CD4-positive, alpha-beta T cell treated with Interleukin-21 for 1 hour (primary cell): ENCODE measurements at places on chromosomes 6 and 20.

GRCh38 chr20:8853805-8854338, 215.0 kb upstream of the PLCB4 start:
- peak; percentile 27 for DNase-seq

GRCh38 chr20:46291401-46291800, 16.9 kb downstream of the CDH22 start:
- no peak for DNase-seq

DNA sequence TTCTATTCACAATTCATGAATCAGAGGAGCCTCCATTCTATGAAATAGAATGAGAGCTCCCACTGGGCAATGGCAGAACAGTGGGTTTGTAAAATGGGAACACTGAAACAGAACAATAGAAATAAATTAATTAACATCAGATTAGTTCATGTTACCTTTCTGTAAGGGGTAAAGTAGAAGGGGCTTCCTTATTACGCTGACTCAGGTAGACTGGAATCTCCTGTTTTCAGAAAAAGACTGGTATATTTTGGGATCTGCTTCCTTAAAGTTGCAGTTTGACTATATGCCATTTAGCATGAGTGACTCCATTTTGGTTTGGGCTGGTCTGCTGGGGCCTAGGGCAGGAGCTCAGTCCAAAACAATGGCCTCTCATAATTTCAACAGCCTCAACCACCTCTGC, 52.8 kb upstream of the ZFAND3 start:
- no peak for DNase-seq

GRCh38 chr6:142566628-142567396, 265.0 kb downstream of the ADGRG6 start:
- DNase-seq, result peak; percentile 53

GRCh38 chr6:15522856-15523529, 139.8 kb downstream of the DTNBP1 start:
- DNase-seq, result no peak

- DNase-seq, result no peak
Measured at GRCh38 chr6:40472353-40472752, 114.8 kb downstream of the LRFN2 start.

DNA sequence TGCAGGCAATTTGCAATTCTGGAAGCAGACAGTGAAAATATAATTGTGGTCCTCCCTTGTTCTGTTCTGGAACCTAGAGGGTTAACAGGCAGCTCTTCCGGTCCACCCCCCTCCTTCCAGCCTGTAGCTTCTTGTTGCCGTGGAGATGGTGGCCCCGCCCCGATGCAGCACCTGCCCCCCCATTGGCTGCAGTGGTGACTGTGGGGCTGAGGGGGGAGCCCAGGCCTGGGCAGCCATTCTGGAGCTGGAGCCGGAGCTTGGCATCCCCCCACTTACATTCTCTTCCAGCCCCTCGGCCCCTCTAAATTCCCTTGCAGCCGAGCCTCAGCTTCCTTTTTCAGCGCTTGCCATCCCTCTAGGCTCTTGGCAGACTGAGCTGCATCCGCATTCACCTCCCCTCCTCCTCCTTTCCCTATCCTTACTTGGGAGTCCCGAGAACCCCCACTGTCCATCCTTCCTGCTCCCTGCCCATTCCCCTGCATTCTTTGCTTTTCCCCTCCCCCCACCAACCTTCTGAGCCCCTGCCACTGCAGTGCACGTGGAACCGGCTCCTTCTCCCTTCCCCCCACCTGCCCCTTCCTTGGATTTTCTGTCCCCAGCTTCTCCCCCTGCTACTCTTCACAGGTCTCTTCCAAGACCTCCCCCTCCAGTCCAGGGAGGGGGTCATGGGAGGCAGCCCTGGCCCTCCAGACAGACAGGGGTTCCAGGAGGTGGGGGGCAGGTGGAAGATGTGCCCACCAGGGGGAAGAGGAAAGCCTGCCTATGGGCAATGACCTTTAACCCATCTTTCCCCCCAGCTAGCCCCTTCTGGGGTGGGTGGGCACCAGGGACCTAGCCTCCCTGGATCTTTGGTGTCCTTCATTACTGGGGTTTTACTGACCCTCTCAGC, 11.4 kb downstream of the SYNGAP1 start:
- DNase-seq, result peak; percentile 90

GRCh38 chr6:115891111-115891669, 169.5 kb downstream of the FRK start:
- no peak for DNase-seq

DNA sequence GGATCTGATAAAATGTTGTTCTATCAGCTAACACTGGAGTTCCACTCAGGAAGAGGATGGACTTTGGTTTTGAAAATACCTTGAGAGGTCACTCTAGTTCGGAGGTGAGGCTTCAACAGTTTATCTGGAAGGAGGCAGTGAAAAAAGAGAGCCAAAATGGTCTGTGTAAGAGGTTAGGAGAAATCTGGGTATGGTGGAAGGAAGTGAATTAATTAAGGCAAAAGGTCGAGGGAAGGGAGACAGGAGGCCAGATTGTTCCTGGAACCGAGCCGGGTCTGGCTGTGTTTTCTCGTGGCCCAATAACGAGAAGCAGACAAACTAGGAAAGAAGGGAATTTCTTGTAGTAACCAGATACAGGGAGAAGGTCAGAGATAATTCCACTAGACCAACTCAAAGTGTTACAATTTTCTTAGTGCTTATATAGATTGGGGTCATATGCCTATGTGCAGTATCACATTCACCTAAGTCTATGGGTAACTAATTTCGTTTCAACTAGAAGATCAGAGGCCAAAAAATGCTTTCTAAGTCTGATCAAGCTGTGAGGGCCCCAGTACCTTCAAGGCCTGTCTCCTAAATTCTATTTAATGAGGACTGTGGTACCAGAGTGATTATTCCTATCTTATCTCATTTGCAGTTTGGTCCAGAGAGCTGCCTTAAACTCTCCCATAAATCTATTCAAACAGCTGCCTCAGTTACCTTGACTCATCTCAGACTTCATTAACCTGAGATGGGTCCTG, 96.0 kb upstream of the SNX9 start:
- DNase-seq, result no peak

DNA sequence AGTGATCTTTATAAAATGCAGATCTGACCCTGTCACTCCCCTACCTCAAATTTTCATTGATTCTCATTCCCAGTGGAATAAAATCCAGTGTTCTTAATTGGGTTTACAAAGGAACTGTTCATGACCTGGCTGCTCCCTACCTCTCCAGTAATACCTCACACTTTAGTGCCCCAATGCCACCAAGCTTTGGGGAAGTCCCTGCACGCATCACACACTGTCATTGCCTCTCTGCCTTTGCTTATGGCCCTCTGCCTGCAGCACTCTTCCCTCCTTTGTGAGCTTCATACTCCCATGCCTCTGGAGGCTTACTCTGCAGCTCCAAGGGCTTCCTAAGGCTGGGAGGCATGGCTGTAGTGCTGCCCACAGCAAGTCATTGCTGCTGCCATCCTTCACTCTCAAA, 57.4 kb downstream of the TMC2 start:
- no peak for DNase-seq

GRCh38 chr6:158914923-158915322, 85.1 kb downstream of the RSPH3 start:
- DNase-seq, result no peak

GRCh38 chr20:59406446-59406845, 106.0 kb downstream of the EDN3 start:
- DNase-seq, result no peak

GRCh38 chr6:26445934-26446667, 5.8 kb downstream of the BTN3A3 start:
- DNase-seq, result peak; percentile 63

DNA sequence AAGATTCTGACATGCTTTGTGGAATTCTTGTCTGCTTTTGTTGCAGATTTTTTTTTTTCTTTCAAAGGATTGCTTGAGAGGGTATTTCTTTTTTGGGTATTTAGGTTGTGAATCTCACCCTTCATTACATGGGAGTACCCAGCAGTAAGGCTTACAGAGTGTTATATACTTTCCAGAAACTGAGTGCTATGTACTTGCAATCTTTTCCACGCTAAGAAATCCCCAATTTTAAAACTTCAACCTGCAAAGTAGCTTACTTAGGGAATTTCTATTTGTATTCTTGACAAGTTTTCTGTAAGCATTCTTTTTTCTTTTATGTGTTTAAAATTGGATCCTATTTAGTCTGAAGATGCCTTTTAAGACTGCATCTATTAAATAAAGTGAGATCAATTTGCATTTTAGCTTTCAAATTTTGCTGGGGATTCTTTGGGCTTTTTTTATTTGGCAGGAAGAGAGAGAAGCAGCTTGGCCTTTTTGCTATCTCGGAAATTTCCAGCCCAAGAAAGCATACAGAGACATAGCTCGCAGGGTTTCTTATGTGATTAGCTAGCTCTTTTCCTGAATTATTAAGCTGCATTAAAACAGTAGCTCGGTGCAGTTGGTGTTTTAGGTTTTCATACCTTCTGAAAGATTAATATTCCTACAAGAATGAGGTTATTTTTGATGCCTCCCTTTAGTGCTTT, 42.6 kb downstream of the KCNS1 start:
- DNase-seq, result no peak

GRCh38 chr6:45556828-45557227, 179.1 kb upstream of the SUPT3H start:
- no peak for DNase-seq

DNA sequence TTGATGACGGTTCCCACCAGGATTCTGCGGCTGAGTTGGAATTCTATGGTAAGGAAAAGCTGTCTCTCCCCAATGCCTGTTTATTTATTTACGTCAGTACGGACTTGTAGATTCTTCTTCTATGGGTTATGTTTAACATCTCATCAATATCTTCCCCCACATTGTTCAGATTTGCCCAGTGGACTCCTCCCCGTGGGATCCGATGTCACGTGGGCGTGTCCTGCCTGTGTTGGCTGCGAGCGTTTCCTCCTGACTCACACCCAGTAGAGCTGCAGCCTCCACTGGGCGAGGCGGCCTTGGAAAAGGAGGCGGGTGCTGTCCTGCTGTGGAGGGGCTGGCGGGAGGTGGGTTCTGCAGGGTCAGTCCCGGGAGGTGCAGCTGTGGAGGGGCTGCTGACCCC, 46.8 kb upstream of the SLCO4A1 start:
- DNase-seq, result no peak

DNA sequence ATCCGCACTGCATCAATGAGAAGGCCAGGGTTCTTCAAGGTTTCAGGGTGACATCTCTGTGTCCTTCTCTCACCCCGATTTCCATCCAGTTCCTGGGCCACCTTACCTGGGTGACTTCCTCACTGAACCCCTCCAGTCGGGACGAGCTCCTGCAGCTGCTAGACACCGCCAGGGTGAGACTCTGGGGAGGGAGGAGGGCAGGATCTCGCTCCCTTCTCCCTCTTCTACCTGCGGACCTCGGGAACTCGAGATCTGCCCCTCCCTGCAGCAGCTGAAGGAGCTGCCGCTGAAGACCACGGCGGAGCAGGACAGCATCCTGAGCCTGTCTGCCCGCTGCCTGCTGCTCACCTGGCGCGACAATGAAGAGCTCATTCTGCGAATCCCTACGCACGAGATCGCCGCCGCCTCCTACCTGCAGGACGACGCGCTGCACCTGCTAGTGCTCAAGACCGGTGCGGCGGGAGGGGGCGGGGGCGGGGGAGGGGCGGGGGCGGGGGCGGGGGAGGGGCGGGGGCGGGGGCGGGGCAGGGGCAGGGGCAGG, 7.5 kb downstream of the CCM2L start:
- peak; percentile 58 for DNase-seq

GRCh38 chr6:19892260-19892659, 55.1 kb downstream of the ID4 start:
- DNase-seq, result no peak

DNA sequence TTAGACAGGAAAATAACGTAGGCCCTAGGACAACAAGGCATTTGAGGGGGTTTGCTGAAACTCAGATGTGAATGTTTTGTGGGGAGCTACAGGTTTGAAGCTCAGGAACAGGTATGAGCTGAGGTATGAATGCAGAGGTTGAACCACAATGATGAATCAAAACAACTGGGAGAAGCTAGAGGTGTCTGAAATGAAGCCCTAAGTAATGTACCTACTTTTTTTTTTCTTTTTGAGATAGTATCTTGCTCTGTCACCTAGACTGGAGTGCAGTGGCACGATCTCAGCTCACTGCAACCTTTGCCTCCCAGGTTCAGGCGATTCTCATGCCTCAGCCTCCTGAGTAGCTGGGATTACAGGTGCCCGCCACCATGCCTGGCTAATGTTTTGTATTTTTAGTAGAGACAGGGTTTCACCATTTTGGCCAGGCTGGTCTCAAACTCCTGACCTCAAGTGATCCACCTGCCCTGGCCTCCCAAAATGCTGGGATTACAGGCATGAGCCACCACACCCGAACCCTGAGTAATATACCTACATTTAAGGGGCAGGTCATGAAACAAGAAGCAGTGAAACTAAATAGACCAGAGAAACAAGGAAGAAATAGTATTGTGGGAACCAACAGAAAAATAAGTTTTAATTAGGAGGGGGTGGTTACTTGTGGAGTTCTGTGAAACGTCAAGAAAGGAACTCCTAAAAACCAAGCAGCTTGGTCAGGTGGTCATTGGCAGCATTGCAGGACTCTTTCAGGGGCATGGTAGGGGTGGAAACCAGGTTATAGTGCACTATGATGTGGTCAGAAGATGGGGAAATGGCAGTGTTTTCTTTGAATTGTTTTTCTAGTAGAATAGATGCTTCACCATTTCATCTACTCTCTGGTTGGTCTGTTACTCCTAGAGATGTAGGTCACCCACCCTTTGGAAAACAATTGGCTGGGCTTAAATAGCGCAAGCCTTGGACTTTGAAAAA, 138.1 kb downstream of the CD164 start:
- no peak for DNase-seq

- DNase-seq, result no peak
Measured at GRCh38 chr6:96301781-96302180, 219.8 kb upstream of the UFL1 start.

DNA sequence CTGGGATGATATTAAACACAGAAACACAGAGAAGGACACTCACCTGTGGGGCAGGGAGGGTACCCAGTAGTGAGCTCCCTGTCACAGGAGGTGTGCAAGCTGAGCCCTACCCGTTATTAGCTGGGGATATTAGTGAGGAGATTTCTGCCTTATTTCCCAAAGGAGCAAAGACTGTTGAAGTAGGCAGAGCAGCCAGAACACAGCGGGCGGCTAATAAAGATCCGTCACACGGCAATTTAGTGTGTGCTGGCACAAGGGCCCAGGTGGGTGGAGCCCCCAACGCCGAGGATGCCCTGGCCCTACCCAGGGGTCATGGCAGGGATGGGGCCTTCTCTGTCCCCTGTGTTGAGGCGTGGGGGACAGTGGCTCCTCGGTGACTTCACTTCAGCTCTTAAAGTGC, 8.3 kb downstream of the VSTM2L start:
- DNase-seq, result no peak

- no peak for DNase-seq
Measured at GRCh38 chr6:14747881-14748520, 497.9 kb upstream of the JARID2 start.

DNA sequence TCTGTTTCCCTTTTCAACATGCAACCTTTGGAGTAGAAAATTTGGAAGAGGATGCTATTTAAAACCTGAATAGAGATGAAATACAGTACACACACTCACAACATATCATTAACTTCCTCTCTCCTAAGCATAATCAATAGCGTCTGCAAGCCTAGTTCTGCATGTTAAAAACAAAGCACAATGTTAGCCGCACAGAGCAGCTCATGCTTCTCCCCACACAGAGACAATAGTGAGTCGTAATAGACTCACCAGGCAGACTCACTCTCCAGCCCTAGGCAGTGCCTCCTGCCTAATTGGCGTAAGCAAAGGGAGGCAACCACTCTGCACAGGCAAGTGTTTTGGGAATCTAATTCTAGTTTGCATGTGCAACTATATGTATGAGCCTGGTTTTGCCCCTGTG, 45.8 kb upstream of the ARID1B start:
- no peak for DNase-seq
